ENCODE measurements at places on chromosomes 5 and 9.
A peak's percentile ranks its signal among the peaks of the same experiment; 100 is the strongest.

DNA sequence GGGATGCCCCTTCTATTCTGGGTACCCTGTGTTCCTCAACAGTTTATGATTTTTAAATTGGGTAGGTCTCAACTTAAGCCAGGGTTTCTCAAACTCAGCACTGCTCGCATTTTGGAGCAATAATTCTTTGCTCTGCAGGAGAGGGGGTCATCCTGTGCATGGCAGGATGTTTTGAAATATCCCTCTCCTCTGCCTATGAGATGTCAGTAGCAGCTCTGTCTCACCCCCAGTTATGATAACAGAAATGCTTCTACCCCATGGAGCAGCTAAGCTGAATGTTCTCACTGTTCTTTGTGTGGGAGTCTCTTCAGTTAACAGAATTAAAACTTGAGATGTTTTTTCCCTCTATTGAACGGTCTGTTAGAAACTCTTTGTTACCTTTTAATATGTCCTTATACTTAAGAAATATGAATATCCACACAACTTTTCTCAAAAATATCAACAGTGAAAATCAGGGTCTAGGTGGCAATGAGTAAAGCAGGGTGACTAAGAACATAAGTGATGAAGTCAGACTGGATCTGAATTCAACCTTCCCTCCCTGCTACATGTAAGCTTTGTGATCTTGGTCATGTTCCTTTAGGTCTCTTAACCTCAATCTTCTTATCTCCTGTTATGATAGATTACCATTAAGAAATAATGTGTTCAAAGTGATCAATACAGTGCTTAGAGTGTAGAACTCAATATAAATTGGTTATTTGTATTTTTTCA lies 89.0 kb downstream of the CAMK4 start:
- DNase-seq: no peak

- DNase-seq: peak; percentile 36
Measured at GRCh38 chr5:80569961-80570786, at the start of gene ANKRD34B. ANKRD34B (minus strand) TSS chr5:80570280; CDS start chr5:80560019, 10,261 bp downstream.

GRCh38 chr9:92425474-92425873 lies 1.2 kb upstream of the OMD start:
- no peak for DNase-seq

- DNase-seq: no peak
Measured at GRCh38 chr9:136624184-136624951, 38.3 kb upstream of the EGFL7 start.

DNA sequence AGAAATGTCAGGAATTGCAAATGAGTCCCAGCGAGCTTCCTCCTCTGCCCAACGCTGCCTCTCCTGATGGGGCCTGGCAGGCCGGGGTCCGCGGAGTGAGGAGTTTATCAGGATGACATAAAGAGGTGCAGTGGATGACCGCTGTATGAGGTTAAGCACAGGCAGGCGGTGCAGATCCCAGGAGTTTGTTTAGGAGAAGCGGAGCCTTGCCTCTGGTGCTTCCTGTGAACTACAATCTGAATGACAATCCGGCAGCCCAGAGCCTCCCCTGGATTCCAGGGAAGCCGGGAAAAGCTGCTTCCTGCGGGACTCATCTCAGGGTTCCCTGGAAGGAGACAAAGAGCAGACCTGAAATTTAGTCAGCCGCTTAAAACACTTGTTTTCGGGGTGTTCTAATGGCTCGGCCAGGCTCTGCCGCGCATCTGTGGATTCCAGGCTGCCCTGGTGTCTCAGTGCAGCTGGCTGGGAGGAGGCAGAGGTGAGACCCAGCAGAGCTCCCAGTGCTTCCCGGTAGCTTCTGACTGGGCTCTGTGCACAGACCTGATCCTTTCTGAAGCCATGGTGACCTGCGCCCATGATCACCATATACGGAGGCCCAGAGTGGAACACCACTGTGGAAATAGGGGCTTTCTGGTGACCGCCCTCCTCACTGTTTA lies 69.8 kb upstream of the IRX4 start:
- no peak for DNase-seq

GRCh38 chr5:73749485-73750270 lies 123.7 kb downstream of the ARHGEF28 start:
- DNase-seq: no peak

DNA sequence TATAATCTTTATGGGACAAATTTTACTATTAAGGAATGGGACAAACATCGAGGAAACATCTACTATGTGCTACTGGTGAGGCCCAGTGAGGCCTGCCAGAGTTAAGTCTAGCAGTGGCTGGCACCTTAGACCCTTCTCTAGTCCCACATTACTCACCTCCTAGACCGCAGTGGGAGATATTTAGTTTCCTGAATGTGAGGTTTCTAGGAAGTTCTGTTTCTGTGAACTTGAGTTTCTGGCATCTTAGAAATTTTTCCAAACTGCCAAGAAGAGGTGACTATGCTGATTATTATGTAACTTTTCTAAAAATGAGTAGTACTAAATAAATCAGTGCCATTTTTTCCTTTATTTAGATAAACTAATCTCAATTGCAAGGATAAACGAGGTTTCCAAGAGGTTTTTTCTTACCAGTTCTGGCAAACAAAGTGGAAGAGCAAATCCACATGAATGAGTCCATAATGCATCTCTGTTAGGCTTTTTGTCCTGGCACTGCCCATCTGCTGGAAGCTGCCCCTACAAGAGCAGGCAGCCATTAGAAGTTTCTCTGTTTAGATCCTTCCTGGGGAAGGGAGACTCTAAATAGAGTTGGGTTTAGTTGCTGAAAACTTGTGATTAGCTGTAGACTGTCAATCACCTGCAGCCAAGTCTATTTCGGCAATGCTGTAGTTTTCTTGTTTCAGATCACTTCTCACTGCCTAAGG lies 348.7 kb downstream of the MAN2A1 start:
- DNase-seq: no peak
